ENCODE measurements at places on chromosomes 16 and 17. TPM values are rescaled to one million over a fixed set of nuclear protein-coding genes. Genes with fewer than 3 reads are reported as not detected.

Gene FADS6
- not detected for total RNA-seq

Gene CEP295NL
- total RNA-seq = 0.55 TPM

Gene NPIPA8
- 0.49 TPM for total RNA-seq

Gene ABAT
- 14.5 TPM for total RNA-seq

Gene KRT32
- total RNA-seq = 0.22 TPM

Gene CSH1
- not detected for total RNA-seq

Gene ODAD4
- total RNA-seq = 1.3 TPM

Gene CD79B
- 4.6 TPM for total RNA-seq

Gene PRSS22
- total RNA-seq = not detected

Gene BAIAP3
- total RNA-seq = 3.9 TPM

Gene NLRC5
- 6.6 TPM for total RNA-seq

Gene EFCAB13
- total RNA-seq = 2.6 TPM

Gene B4GALNT2
- total RNA-seq = not detected

Gene KRTAP4-3
- total RNA-seq = not detected

Gene MPV17L
- total RNA-seq = 7.0 TPM

Gene TMEM204
- 27.1 TPM for total RNA-seq

Gene C16orf92
- total RNA-seq = not detected

Gene KCNJ2
- 44.8 TPM for total RNA-seq

Gene SLC47A1
- 12.9 TPM for total RNA-seq

Gene SLC12A3
- total RNA-seq = not detected

Gene MYO15A
- 0.25 TPM for total RNA-seq

Gene STX1B
- 0.77 TPM for total RNA-seq

Gene ITGAD
- not detected for total RNA-seq

Gene SLC16A13
- total RNA-seq = 1.4 TPM

Gene EPX
- total RNA-seq = not detected

Gene NPIPA2
- 3.6 TPM for total RNA-seq

Gene ZNF597
- total RNA-seq = 1.7 TPM

Gene CNP
- total RNA-seq = 24.9 TPM

Gene KCNG4
- total RNA-seq = not detected
